ENCODE measurements at places on chromosomes 16 and 17. TPM values are rescaled to one million over a fixed set of nuclear protein-coding genes. Genes with fewer than 3 reads are reported as not detected.
A peak's percentile ranks its signal among the peaks of the same experiment; 100 is the strongest.

Gene SRL
- total RNA-seq = 0.16 TPM

Gene AIPL1
- not detected for total RNA-seq

Gene KRTAP4-4
- total RNA-seq = not detected

Gene CDRT4
- total RNA-seq = 4.7 TPM

Gene CALB2
- total RNA-seq = 3.2 TPM

Gene OR1F1
- not detected for total RNA-seq

Gene OR3A3
- total RNA-seq = not detected

Gene NPIPA2
- 0.48 TPM for total RNA-seq

DNA sequence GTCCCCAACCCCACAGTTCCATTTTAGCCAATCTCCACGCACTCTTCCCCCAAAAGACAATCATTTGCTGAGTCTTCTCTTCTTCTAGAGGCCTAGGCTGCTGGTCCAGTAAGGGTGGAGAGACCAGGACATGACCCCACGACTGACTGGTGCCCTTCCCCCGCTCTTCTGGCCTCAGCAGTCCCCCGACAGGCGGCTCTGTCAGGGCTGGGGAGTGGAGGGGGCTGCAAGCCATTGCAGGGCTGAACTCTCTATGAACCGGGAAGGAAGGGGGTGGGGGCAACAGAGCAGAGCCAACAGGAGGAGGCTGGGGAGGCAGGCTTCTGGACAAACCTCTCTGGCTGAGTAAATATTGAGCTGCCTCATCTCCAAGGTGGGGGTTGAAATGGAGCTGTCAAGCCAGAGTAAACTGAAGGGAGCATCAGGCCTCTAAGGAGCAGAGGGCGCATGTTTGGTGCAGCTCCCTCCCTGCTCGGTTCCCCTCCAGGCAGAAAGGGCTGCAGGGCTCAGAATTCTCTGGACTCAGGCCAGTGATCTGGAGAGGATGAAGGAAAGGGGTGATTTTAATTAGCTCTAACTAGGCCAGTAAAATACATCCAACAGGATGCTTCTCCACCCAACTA lies 8.7 kb downstream of the HOXB1 start:
- ATAC-seq = no peak

GRCh38 chr16:78392585-78393195 lies 293.2 kb downstream of the WWOX start:
- ATAC-seq = no peak

- ATAC-seq = no peak
These were observed 110.2 kb upstream of the LHX1 start for GRCh38 chr17:36827081-36827480.

- no peak for ATAC-seq
These were observed 27.2 kb downstream of the HEATR9 start for GRCh38 chr17:35841505-35841904.

- ATAC-seq = no peak
These were observed 2333.3 kb downstream of the TP53TG3F start for GRCh38 chr16:35792516-35793285.

DNA sequence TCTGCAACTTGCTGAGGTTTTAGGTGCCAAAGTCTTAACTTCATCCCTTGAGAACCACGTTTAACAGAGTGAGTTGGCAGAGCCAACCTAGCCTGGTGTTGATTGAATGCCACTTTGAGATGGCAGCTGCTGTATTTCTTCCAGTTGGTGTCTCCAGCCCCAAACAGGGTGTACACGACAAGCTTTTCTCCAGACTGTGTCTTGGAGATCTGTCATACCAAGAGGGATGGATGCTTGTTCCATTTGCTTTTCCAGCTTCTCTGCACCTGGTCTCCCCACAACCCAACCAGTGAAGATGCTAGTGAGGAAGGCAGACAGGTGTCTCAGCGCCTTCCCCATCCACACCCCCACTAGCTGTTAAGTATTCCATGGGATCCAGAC lies 141.1 kb upstream of the HS3ST2 start:
- no peak for ATAC-seq

DNA sequence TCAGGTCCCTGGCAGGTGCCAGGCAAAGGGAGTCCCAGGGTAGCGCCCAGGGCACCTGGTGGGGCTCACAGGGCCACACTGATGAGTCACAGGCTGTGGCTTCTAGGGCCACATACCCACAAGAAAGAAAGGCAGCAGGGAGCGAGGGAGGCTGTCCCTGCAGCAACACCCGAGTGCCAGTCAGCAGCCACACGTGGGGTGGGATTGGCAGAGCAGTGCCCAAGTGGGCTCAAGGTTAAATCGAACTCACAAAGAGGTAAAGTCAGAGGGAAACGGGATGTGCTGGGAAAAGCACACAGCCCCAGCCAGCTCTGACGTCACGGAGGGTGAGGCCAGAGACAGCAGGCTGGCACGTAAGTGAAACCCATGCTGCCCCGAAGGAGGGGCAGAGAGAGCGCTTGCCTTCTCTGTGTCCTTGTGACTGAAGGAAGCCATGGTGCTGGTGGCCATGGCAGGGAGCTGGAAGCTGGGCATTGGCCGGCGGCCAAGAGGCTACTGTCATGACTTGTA lies 33.8 kb downstream of the FA2H start:
- peak; percentile 81 for ATAC-seq

DNA sequence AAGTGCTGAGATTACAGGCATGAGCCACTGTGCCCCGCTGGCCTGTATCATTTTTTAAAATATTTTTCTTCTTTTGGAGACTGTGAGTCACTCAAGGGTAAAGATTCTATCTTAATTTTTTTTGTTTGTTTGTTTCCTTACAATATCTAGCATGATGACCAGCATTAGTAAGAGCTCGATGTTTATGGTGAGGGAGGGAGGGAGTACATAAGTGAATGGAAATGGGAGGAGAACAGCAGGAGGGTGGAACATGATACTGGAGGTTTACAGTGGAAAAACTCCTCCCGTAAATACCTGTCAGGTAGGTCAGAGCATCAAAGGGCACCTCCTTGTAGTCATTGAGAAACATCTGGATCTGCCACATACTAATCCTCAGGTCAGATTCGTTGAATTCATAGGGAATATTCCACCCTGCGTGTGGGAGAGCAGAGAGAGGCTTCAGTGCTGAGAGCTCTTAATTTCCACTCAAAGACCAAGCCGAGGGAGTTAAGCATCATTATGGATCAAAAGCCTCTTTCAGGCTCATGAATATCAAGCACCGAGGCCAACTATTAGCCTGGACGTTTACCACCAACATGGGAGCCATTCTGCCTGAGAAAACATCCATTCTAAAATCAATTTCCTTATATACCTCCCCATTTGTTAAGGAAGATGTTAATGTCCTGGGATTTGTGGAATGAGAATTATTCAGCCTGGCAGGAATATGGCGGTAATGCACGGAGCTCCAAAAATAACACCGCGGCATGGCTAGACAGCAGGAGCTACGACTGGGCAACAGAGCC lies 51.8 kb downstream of the LYRM1 start:
- peak; percentile 87 for ATAC-seq

- no peak for ATAC-seq
These were observed 31.6 kb downstream of the NTN1 start for GRCh38 chr17:9052921-9053320.

GRCh38 chr16:67552476-67552875 lies 9.8 kb upstream of the CTCF start:
- no peak for ATAC-seq

DNA sequence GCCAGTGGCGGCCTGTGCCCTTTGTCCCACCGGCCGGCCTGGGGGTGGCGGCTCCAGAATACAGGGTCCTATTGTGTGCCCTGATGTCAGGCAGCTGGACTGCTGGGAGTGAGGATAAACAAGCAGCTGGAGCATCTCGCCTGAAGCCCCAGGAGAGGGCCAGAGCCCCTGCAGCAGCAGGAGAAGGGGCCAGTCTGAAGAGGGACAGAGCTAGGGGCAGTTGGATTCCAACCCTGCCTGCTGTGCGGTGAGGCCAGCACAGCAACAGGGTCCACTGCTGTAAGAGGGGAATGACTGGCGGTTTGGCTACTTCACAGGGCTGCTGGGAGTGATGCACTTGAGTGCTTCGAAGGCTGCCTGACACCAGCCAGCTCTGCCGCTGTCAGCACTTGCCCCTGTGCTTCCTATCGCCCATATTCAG lies 25.0 kb downstream of the RAB11FIP4 start:
- ATAC-seq = no peak

GRCh38 chr16:53085369-53085843 lies 30.6 kb downstream of the CHD9 start:
- ATAC-seq = peak; percentile 11

DNA sequence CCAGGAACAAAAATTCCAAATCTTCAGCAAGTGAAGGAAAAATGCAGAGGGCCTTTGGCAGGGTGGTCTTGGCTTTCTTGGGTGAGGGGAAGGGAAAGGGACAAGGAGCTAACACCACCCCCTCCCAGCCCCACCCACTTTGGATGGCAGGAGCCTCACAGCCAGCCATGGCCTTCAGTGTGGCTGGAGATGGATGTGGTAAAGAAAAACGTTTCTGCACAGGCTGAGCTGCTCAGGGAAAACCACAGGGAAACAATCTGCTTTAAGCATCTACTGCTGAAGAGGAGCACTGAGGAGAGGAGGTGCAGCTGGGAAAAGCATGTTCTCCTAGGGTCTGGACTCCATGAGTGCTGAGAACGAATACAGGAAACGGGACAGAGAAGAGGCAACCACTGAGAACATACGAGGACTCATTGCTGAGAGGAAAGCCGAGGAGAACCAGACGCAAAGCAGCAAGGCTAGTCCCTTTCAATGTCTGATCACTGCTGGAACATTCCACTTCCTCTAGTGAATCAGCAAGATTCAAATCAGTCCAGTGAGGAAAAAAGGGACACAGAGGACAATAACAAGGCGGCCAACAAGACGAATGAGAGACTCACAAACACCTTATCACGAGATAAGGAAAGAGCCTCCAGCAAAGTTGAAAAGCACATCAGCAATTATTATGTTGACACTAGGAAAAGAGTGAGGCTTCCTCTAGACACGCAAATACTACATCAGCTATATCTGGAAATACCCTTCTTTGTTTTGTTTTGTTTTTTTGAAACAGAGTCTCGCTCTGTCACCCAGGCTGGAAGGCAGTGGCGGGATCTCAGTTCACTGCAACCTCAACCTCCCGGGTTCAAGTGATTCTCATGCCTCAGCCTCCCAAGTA lies 41.7 kb downstream of the ZZEF1 start:
- ATAC-seq = peak; percentile 20

GRCh38 chr16:1090620-1091587 lies 5.1 kb downstream of the C1QTNF8 start:
- ATAC-seq = peak; percentile 8

All from esophagus mucosa (tissue), 1 donor.